ENCODE measurements at places on chromosomes 7 and 10.

- no peak for DNase-seq
These were observed 286.8 kb upstream of the KLF14 start for GRCh38 chr7:131020759-131021261.

GRCh38 chr7:4074994-4075393 lies 607.1 kb upstream of the FOXK1 start:
- DNase-seq = no peak

- DNase-seq = no peak
These were observed 141.3 kb upstream of the KLF14 start for GRCh38 chr7:130875265-130875741.

- no peak for DNase-seq
These were observed 7.9 kb upstream of the ARPC1B start for GRCh38 chr7:99366646-99367045.

DNA sequence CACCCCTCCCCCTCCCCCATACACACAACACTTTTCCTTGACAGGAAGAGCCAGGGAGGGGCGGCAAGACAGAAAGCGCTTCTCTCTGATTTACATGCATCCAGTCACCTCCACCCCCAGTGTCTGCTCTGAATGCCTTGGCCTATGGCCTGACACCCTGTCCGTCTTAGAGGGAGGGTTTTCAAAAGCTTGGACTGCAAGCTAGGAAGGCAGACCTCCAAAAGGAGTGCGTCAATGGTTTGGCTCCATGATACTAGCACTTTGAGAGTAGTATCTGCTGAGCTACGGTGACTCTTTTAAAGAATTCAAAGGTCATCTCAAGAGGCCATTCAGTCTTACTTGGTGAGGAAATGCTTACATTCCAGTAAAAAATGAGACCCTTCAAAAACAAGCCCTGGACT lies 20.3 kb upstream of the PAX2 start:
- DNase-seq = no peak

GRCh38 chr10:45653454-45653853 lies 19.1 kb downstream of the ZFAND4 start:
- DNase-seq = no peak

DNA sequence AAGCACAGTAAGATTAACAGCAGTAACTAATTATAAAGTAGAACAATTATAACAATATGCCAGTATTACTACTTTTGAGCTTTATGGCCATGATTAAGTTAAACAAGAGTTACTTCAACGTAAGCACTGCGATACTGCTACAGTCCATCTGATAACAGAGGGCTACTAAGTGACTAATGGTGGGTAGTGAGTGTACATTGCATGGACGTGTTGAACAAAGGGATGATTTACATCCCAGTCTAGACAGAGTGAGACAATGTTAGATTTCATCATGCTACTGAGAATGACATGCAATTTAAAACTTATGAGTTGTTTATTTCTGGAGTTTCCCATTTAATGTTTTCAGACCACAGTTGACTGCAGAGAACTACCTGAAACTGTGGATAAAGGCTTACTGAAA lies 45.6 kb downstream of the TPST1 start:
- no peak for DNase-seq

- DNase-seq = no peak
These were observed 38.5 kb downstream of the GRID1 start for GRCh38 chr10:86327954-86328725.

All from CMK (cell line).